ENCODE measurements at places on chromosomes 4 and X.

DNA sequence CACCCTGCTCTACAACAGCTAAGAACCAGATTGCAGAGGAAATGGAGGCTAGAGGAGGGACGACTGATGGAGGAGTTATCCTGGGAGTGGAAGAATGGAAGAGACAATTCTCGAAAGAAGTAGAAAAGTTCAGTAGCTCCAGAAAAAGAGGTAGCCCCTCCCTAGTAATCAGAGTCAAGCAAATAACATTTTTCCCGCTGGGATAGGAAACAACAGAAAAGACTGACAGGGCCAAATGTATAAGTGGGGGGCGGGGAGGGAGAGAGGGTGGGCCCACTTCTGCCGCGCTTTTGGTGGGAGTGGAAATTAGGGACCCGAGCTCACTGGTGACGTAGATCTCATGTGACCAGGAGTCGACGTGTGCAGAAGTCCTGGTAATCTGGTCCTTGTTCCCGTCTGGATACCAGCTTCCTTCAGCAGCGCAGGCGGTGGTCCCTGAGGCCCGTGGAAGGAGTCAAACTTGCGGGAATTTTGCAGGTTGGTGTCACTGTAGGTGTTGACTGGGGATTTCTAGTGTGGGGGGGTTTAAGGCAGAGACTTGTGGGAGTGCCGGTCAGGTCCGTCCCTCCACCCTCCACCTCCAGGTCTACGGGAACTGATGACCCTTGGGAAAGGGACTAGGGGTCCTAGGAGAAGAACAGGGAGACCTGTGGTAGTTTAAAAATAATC is at the start of gene TCEAL9:
Gene TCEAL9 (plus strand): TSS at position 377 of the 669 bp plus-strand sequence. CDS start 1,179 bp downstream, outside the sequence.
- DNase-seq, result no peak

DNA sequence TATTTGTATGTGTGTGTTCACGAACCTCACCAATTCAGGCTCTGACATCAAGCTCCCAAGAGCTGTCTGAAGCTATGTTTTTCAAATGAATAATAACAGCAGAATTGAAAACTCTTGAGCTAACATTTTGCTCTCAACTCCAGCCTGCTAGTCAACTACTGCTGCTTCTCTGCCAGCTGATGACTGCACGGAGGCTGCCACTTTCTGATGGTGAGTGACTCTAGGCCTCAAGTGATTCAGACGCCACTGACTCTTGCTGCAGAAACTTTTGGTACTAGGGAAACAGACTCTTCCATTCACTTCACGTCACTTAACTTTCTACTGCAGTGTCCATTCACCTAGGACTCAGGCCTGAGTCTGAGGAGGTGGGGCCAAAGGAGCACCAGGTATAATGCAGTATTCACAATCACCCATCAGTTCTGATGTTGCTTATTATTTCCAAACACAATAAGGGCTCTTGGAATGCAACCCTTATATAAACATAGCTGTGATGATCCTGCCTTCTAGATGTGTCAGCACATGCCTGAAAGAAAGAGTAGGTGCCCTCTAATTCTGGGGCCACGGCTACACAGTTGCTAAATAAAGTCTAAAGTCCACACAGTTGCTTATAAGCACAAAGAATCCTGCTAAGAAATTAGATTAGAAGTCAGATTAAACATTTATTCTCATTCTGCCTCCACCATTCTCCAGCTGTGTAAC is 16.0 kb downstream of the PRDM8 start:
- DNase-seq, result no peak

- DNase-seq, result no peak
These were observed 12.5 kb downstream of the IRF2 start for GRCh38 chr4:184461711-184462441.

DNA sequence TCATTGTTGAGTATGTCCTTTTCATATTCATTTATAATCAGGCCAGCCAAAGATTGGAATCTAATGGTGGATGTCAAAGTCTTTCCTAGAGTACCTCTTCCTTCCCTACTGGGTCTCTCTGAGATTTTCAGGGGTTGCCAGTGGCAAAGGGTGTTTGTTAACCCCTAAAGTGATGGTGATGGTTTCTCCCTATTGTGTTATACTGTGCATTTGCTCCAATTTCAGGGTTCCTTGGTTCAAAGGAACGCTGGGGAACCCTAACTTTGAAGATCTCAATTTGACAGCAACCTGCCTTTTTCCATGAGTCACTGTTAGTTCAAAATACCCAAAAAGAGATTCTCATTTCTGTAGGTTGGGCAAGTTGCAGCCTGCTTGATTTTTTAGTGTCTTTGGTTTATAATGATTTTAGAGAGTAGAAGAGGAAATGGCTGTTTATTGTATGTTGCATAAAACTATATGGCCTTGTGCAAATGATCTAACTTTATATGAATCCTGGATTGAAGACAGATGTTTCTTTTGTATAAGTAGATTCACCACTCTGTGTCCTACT is 23.0 kb downstream of the GAB1 start:
- no peak for DNase-seq

GRCh38 chr4:27894951-27895350 is 1034.3 kb downstream of the STIM2 start:
- no peak for DNase-seq

- no peak for DNase-seq
These were observed 108.1 kb upstream of the STOX2 start for GRCh38 chr4:183797011-183797444.

DNA sequence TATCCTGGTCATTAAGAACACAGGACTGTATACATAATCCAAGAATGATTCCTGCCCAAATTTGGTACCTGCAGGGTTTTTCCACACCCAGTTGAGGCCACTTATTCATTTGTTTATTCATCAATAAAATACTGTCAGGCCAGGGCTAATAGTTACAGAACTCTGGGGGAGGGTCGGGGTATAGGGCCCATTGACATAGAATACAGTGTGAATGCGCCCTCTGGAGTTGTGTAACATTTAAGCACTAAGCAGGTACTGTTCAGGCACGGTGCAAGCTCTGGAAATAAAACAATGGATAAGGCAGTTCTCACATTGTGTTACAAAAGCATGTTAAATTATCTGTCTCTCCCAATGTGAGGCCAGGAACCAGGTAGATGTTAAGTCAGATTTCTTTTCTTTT is 30.8 kb upstream of the LRBA start:
- no peak for DNase-seq

DNA sequence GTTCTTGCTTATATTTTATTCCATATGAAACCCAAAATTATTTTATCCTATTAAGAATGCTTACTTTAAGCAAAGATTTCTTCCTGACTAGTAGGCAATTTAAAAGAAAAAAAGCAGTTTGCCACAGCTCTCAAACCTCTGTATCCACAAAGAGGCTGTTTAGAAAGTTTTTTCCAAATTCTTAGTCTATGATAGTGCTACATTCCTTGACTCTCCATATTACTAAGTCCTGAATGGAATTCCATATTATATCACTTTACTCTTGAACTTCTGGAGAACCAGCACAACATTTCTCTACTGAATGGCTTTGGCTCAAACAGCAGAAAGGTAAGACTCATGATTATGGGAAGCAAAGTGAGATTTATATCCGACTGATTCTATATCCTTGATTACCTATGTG is 8.3 kb downstream of the SLC10A6 start:
- no peak for DNase-seq

GRCh38 chr4:183314336-183314735 is 5.7 kb downstream of the CLDN22 start:
- no peak for DNase-seq

DNA sequence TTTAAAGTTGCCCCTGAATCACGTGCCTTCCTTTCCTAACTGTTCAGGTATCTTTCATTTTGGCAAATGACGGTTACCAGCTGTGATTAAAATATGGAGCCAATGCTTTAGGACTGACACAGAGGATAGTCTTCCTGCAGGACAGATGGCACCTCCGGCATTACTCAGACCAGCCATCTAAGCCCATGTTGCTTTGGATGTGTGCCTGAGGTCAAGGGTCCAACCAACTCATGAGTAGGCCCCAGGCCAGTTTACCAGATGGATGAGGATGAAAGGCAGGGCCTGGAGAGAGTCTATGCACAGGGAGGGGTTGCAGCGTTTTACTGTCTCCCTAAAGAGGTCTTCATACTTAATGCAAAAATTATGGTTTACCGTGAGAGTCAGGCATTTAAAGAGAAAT is 174.0 kb upstream of the GATB start:
- DNase-seq, result no peak

DNA sequence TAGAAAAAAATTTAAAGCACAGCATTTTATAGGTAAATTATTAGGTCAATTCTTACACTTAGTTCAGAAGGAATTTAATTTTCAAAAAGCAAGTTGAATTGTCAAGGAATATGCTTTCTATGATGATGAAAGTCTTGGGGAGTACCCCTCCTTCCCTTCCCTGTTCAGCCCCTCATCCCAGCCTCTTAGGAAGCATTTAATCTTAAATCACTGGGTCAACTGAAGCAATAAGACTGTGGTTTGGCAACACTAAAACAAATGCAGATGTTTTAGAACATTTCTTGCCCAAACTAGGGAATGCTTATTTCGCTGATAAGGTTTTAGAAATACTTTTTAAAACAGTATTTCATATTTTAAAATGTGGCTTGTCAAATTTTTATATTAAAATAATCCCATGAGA is 19.1 kb upstream of the ARSJ start:
- DNase-seq, result no peak

DNA sequence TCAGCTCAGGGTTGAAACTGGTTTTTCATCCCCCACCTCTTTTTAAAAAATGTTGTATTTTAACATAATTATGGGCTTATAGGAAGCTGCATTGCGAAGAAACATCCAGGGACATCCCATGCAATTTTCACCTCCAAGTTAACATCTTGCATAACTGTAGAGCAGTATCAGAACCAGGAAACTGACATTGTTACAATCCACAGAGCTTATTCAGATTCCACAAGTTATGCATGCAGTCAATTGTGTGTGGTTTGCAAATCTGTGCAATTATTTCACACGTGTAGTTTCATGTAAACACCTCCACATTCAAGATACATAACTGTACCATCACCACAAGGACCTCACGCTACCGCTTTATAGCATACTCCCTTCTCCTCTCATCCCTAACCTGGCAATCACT is 97.5 kb upstream of the GATB start:
- no peak for DNase-seq
